ENCODE measurements at places on chromosomes 4 and X. TPM values are rescaled to one million over a fixed set of nuclear protein-coding genes. Genes with fewer than 3 reads are reported as not detected.

LPAR4 gene
- total RNA-seq = 0.21 TPM

EGFL6 gene
- not detected for total RNA-seq

- DNase-seq = no peak
Observed at GRCh38 chr4:26120098-26120825, 200.6 kb upstream of the RBPJ start.

BRS3 gene
- not detected for total RNA-seq

FAM114A1 gene
- total RNA-seq = 21.0 TPM

- DNase-seq = no peak
Observed at GRCh38 chr4:8702516-8703400, 110.2 kb downstream of the CPZ start.

DNA sequence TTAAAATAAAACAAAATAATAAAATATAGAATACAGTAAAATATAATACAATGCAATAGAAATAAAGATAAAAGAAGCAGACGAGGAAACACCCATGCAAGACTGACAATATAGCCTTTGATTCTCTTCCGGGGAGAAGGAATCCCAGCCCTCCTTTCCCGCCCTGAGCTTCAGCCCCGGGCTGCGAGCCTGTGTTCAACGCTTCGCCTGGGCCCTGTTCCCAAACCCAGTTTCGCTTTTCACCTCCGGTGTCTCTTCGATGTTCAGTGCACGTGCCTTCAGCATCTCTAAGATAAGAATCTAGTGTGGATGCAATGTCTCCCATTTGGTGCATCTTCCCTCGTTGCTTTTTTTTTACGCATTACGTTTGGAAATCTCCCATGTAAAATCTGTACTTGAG is 38.4 kb upstream of the ARSD start:
- no peak for DNase-seq

DNA sequence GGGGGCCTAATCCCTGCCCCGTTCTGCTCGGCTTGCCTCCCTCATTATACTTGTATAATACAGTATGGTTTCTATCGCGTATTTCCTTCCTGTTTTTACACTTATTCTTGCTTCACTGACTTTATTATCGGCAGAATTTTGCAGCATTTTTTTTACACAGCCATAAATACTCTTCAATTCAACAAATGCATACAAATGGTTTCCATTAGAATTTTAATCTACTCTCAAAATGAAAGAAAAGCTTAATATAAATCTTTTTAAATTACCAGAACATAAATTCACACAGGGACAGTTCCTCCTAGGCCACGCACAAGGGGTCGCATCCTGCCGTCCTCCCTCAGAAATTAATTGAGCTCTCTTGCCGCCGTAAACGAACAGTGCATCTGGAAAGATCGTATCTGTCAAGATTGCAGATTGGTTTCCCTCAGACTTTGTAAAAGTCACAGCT is 42.9 kb downstream of the DCTD start:
- DNase-seq = no peak

- no peak for DNase-seq
Observed at GRCh38 chr4:157564771-157565170, 344.2 kb downstream of the GRIA2 start.

All from heart right ventricle (tissue), 16 donors.